Activated T-cell treated with anti-CD3 and anti-CD28 coated beads for 4 hours (primary cell): ENCODE measurements at places on chromosomes 2 and 18.

DNA sequence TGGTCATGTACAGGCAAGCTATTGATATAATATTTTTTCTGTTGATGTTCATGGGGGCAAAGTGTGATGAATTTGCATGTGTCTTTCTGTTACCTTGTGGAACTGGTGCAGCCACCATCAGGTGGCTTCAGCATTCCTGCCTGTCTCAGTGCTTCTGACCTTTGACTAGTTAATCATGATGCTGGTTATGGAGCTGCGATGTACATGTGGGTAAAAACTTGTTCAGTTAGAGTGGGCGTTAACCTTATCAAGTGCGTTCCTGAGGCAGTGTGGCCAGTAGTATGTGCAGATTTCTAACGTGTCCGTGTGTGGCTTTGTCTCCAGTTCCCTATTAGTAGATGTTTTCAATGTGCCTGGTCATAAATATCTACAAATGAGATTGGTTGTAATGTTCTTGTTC lies 127.4 kb upstream of the ZSWIM2 start:
- no peak for DNase-seq

- DNase-seq, result no peak
Observed at GRCh38 chr2:172931256-172931894, 144.3 kb upstream of the MAP3K20 start.

GRCh38 chr2:68968221-68968620 lies 6.2 kb upstream of the GKN1 start:
- no peak for DNase-seq

GRCh38 chr2:109254174-109254904 lies 125.3 kb downstream of the SH3RF3 start:
- DNase-seq, result no peak

DNA sequence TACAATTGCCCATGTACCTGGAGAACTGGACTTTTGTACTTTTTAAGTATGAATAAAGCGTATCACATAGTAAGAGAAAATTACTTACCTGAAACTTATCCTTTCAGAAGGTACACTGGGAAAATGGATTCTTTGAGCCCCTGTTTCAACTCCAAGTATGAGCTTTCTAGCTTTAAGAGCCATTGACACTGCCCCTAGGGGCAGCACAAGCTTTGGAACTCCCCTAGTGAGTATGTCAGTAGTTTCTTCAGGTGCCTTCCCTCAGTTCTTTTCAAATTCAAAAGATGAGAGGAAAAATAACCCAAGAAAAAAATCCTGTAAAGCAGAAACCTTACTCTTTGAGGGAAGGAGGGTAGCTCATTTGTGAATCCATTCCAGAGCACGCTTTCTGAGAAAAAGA lies 124.1 kb downstream of the MEMO1 start:
- DNase-seq, result no peak
